ENCODE measurements at places on chromosomes 5 and 9.

GRCh38 chr5:81878333-81878732 lies 93.5 kb upstream of the ATG10 start:
- no peak for DNase-seq

DNA sequence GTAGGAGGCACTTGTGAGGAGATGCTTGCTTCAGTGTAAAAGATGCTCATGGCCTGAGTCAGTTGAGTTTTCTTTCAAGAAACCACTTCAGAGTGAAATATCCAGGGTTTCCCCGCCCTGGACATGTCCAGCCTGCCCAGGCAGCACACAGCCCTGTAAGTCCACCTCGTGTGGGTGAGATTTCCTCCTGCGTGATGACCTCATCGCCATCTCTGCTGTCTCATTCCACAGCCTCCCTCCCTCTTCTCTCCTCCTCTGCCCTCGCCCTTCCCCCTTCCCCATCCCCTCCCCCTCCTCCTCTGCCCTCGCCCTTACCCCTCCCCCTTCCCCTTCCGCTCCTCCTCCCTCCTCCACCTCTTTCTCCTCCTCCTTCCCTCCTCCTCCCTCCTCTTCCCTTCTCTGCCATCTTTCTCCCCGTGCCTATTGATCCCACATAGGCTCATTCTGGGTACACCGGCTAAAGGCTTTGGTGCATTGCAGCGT lies 34.0 kb upstream of the NCS1 start:
- DNase-seq = peak; percentile 8

GRCh38 chr5:136205061-136205702 lies 12.2 kb upstream of the SMIM32 start:
- DNase-seq = no peak

DNA sequence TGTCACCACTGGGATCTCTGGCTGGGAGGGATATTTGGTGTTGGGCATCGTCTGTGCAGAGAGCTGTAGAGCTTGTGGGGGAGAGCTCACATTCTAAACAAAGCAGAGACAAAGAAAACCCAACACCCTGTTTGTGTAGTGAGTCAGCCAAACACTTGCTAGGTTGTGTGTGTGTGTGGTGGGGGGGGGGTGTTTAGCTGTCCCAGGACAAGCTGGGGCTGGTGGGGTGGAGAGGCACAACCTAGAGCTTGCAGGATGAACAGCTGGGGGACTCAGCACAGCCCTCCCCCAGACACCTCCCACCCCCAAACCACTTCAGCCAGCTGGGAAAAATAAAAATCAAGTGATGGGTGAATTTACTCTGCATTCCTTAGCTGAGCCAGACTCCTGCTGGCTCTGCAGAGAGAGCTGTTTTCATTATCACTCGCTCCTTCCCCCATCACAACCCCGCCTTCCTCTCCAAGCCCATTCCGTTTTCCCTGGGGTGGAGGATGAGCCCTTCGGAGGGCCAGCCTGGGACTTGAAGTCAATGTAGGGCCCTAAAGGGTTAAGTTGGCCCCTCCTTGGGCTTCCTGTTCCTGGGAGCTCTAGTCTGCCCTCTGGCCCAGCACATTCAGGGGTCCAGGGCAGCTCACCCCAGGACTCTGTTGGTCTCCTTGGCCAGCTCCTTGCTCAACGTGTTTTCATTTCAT lies 2.6 kb downstream of the OLFML2A start:
- no peak for DNase-seq

DNA sequence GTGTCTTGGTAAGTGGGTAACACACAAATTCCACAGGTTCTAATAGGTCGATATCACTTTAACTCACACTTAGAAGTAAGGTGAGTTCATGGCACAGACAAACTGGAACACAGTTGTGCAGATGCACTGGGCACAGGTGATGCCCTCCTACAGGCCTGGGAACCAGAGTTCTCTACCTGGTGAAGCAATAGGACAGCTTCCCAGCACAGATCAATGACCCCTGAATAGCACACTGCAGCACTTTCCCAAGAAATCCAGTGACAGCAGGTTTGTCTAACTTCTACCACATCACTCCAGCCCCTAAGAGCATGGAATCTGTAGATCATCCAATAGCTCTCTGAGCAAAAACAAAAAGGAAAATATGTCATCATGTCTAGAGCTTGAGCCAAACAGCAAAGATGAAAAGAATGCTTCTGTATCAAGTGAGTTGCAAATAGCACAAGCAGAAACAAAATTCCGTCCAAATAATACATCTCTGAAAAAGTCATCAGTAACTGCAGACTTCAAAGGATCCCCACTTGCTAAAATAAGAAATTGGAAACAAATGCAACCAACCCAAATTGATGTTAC lies 33.5 kb downstream of the MOCS2 start:
- DNase-seq = no peak

GRCh38 chr5:175523292-175523691 lies 44.9 kb downstream of the SFXN1 start:
- no peak for DNase-seq

DNA sequence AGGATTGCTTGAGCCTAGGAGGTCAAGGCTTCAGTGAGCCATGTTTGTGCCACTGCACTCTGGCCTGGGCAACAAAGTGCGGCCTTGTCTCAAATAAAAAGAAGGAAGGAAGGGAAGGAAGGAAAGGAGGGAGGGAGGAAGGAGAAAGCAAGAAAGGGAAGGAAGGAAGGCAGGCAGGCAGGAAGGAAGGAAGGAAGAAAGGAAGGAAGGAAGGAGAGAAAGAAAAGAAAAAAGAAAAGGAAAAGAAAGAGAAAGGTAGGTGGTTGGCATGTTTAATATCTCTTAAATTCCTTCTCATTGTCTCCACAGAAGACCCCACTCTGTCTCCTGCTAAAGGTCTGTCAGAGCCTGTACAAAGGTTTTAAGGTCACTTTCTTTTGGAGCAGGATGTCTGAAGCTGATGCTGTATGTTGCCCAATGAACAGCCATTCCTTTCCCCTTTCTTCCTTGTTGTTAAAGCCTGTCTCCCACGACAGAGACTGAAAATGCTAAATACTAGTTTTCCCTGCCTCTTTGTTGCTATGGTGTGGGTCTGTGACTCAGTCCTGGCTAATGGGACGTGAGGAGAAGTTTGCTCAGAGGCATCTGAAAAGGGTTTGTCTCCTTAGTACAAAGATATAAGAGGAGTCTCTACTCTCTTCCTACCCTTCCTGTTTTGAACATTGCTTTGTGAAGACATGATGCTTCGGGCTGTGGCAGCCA lies 213.3 kb downstream of the PCSK1 start:
- DNase-seq = no peak

GRCh38 chr5:93717162-93717561 lies 24.2 kb downstream of the POU5F2 start:
- DNase-seq = no peak

DNA sequence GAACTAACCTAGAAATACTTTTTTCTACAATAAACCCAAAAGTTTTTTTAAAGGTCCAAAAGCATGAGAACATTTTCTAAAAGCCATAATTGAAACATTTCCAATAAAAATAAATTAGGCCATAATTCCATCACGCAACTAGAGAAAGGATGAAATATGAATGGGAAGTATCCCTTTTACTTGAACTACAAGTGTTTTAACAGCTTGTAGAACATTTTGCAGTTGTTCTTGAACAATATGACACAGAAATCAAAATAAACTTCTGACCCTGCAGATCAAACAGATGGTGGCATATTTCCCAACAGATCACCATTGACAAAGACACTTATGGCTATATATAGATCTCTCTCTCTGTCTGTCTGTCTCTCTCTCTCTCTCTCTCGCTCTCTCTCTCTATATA lies 624.4 kb downstream of the PSAT1 start:
- DNase-seq = no peak

DNA sequence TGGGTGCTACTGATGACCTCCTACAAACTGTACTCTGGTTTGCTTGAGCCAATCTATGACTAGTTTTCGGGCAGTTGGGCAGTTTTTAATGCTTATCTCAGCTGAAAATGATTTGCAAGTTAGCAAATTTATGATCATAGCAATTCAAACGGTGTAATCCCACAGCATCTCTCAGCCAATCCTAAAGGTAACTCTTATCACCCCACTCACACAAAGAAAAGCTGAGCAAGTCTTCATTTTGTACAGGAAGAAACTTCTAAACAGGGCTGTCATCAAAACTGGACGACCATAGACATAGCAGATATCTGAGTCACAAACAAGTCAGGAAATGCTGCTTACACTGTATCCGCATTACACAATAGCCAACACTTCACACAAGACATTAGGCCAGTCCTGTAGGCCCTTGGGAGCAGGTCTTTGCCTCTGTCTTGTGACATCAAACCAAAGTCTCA lies 2.6 kb upstream of the ENC1 start:
- no peak for DNase-seq

DNA sequence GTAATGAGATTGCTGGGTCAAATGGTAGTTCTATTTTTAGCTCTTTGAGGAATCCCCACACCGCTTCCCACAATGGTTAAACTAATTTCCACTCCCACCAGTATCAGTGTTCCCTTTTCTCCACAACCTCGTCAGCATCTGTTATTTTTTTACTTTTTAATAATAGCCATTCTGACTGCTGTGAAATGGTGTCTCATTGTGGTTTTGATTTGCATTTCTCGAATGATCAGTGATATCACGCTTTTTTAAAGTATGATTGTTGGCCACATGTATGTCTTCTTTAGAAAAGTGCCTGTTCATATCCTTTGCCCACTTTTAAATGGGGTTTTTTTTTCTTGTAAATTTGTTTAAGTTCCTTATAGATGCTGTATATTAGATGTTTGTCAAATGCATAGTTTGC lies 73.5 kb downstream of the MTAP start:
- no peak for DNase-seq

- no peak for DNase-seq
These were observed 4.5 kb downstream of the DUSP1 start for GRCh38 chr5:172766287-172767108.

DNA sequence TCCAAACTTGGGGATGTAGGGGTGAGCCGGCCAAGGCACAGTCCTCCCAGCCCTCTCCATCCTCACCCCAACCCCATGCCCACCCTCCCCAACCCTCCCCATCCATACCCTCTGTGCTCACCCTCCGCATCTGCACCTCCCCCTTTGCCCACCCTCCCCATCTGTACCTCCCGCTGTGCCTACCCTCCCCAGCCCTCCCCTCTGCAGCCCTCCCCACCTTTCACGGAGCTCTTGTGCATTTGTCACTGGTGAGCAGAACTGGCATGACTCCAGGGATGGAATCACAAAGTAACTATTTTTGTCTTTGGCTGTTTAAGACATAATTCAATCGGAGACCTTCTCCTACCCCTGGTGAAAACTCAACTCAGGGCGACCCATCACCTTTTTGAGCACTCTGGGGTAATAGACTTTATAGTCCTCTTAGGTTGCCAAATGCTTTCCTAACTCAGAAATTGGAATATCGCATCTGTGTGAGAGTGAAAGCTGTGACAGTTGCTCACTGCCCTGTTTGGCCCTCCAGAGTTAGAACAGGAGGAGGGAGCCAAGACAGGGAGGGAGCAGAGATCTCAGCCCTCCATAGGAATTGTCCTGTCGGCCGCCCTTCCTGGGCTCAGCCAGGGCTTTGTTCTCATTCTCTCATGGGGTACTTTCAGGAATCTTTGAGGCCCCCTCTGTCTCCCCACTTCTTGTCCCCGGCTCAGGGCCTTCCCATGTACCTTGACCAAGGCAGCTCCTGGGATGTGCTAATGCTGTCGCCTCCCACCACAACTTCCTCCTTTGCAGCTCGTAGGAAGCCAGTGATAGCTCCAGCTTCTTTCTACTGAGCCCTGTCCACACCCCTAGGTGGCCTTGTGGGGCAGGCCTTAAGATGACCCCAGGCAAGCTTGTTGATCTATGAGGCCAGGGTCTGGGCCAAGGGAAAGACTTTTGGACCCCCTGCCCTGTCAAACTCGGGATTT lies 36.2 kb downstream of the OTULIN start:
- DNase-seq = no peak

DNA sequence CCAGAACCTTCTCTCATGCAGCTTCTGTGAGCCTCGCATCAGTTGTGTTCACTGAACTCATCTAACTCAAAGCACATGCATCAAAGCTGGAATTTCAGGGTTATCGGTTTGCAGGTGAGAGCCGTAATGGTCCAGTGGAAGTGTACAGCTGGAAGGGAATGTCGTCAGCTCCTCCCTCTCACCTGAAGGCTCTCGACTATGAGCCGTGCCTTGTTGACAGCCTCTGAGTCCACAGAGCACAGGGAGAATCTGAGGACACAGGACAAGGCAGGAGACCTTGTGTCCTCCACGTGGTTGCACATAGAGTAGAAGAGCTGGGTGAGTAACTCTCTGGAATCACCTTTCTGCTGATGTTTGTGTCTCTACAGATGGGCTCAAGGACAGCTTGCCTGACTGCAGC lies 38.8 kb downstream of the PROP1 start:
- DNase-seq = peak; percentile 91

DNA sequence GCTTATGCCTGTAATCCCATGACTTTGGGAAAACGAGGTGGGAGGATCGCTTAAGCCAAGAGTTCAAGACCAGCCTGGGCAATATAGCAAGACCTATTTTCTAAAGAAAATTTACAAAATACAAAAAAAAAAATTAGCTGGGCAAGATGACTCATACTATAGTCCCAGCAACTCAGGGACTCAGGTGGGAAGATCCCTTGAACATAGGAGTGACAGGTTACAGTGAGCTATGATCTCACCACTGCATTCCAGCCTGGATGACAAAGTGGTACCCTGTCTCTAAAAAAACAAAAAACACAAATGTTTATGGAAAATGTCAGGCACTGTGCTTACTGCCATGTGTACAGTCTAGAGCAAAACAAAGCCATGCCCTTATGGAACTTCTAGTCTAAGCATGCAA lies 823.3 kb upstream of the DMAC1 start:
- DNase-seq = no peak

GRCh38 chr5:130335117-130335516 lies 430.9 kb downstream of the CHSY3 start:
- DNase-seq = no peak

DNA sequence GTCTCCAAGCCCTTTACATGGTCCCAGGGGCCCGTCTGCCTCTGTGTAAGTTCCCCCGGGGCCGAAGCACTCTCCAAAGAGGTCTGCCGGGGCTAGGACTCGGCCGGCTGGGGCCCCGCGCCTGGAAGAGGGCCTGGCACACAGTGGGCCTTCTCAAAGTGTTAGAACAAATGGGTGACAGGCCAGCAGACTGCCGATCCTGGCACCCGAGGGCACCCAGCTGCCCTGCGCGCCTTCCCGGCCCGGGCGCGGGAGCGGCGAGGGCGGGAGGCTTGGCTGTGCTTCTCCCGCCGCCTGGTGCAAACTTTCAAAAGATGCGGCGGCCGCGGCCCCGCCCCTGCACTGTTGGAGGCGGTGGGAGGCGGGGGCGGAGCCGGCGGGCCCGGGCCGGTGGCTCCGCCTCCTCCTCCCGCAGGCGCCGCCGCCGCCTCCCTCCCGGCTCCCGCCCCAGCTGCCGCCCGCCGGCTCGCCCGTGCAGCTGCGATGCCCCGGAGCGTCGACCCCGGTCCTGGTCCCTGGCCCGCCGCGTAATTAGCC lies at the start of gene NEURL1B:
Gene NEURL1B (plus strand): TSS at position 442 of the 537 bp plus-strand sequence. CDS start 144 bp downstream, outside the sequence.
- no peak for DNase-seq

GRCh38 chr9:104682642-104683041 lies 11.7 kb upstream of the OR13D1 start:
- peak; percentile 6 for DNase-seq

Data from NCI-H187 treated with DMSO at 0.1 percent for 48 hours (cell line).